ENCODE measurements at places on chromosomes 4 and X.

DNA sequence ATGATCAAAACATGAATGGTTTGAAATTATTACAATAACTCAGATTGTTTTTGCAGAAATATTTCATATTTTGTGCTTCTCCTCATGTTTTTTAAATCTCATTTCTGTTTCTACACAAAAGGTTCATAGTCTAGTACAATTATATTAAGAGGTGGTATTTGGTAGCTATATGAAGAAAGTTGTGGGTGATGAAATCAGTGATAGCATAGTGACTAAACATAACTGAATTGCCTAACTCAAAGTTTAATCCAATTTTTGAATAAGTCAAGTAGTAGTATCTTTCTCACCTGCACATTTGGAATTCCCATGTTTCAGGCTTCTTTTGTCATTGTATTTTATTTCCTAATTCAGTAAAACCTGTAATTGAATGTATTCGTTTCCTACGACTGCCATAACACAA lies 648.7 kb downstream of the GRID2 start:
- no peak for DNase-seq

DNA sequence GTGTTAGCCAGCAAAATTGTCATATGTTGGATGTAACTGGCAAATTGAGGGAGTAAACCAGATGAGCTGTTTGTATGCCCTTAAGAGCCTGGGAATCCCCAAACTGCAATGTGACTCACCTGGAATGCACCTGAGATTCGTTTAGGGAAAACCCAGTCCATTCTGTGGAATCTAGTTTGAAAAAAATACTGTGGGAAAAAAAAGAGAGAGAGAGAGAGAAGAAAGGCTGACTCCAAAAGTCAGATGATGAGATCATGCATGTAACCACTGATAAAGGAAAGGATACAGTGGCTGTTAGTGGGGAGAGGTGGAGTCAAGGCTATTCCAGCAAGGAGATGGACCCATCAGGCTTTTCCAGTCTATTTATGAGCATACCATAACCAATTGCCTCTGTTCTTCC lies 48.5 kb downstream of the SLC9A7 start:
- DNase-seq, result no peak

- peak; percentile 91 for DNase-seq
Measured at GRCh38 chr4:105146276-105147015, at the start of gene TET2. Gene TET2, plus strand, starts transcription at chr4:105146876. Its CDS starts 87,067 bp downstream, at chr4:105233943.

DNA sequence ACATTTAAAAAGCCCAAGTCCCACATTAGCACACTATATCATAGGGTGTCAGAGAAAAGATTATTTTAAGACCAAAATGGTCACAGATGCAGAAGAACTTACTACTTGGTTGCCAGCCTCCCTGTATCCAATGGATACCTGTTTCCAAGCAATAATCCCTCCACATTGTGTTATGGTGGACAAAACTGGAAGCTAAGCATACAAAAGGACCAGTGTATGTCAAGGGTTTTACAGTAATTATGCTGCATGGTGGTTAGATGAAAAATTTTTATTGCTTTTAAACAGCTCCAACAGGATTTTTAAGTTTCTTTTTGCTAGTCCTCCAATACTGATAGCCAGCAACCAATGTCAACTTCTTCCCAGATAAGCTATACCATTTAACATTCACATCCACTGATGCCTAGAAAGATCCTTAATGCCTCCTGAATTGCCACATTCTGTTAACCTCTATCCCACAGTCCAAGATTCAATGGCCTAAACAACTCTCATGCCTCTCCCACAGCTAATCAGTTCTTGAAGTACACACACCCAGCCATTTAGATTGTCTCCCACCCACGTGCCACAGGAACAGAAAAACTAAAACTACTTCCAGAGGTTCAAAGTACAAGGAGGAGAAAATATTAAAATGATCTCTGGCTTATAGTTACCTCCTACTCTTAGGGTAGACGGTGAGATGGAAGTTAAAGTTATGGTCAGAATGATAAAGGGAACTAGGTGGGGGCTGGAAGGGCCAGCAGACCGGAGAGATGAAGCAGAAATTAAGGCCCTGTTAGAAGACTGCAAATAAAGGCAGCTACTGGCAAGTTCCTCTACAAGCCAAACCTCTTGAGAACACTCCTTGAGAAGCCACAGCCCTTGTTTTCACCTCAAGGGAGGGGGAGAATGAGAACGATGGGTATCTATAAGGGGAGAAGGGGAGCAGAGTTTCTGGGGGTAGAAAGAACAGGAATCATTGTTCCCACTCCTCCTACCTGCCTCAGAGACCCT lies 5.5 kb downstream of the MED14 start:
- no peak for DNase-seq

- DNase-seq, result no peak
Measured at GRCh38 chr4:81577392-81577791, 105.7 kb upstream of the RASGEF1B start.

GRCh38 chr4:76830964-76831703 lies 66.8 kb downstream of the SOWAHB start:
- DNase-seq, result no peak

DNA sequence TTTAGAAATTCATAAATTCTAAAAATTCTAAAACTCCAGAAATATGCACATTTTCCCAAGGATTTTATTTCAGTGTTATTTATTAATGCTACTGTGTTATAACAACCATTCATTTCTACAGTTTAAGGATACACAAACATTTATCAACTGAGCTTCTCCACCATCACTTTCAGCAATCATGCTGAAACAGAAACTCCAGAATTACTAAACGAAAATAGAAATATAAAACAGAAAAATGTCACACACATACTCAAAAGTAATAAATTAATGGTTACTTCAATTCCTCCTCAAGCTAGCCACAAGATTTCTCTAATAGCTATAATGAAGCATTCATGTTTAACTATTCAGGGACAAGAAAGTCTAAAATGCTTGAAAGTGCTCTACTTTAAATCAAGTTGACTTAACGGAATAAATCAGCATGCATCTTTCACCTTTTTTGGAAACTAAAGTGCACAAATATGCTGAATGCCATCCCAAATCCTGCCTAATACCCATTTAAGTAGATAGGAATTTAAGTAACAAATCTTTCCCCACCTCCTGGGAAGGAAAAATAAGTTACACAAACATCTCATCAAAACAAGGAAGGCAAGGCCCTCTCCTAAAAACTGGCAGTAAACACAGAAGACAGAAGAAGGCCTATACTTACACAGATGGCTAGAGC lies 563 bp downstream of the FAM13A start:
- no peak for DNase-seq

DNA sequence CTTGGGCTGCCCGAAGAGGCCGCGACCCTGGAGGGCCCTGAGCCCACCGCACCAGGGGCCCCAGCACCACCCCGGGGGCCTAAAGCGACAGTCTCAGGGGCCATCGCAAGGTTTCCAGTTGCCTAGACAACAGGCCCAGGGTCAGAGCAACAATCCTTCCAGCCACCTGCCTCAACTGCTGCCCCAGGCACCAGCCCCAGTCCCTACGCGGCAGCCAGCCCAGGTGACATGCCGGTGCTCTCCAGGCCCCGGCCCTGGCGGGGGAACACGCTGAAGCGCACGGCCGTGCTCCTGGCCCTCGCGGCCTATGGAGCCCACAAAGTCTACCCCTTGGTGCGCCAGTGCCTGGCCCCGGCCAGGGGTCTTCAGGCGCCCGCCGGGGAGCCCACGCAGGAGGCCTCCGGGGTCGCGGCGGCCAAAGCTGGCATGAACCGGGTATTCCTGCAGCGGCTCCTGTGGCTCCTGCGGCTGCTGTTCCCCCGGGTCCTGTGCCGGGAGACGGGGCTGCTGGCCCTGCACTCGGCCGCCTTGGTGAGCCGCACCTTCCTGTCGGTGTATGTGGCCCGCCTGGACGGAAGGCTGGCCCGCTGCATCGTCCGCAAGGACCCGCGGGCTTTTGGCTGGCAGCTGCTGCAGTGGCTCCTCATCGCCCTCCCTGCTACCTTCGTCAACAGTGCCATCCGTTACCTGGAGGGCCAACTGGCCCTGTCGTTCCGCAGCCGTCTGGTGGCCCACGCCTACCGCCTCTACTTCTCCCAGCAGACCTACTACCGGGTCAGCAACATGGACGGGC lies 579 bp downstream of the ABCD1 start:
- no peak for DNase-seq

GRCh38 chrX:47746446-47746845 lies 87.5 kb upstream of the UXT start:
- no peak for DNase-seq

DNA sequence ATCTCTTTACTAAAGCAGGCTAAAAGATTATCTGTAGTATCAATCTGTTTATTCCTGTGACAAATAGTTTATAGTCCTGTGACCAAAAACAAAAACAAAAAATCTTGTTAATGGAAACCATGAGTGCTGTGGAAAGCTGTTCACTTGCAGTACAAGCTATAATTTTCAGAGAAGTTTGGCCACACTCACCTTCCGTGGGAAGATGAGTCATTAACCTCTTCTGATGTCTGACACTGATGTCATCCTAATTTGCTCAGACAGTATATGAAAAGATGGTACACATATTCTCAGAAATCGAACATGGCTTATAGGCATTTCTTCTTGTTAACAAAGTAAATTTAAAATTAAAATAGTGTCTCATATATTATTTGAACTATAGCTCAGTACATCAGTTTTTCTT lies 19.9 kb upstream of the ENPP6 start:
- no peak for DNase-seq

- DNase-seq, result no peak
Measured at GRCh38 chrX:155888139-155888538, 7.0 kb downstream of the VAMP7 start.

DNA sequence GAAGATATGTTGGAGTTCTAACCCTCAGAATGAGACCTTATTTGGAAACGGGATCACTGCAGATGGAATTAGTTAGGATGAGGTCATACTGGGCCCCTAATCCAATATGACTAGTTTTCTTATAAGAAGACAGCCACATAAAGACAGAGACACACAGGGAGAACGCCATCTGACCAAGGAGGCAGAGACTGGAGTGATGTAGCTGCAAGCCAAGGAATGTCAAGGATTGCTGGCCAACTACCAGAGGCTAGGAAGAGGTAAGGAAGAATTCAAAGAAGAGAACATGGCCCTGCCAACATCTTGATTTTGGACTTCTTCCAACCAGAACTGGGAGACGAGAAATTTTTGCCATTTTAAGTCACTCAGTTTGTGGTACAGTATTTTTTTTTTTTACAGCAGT lies 152.8 kb upstream of the DIPK2B start:
- no peak for DNase-seq

DNA sequence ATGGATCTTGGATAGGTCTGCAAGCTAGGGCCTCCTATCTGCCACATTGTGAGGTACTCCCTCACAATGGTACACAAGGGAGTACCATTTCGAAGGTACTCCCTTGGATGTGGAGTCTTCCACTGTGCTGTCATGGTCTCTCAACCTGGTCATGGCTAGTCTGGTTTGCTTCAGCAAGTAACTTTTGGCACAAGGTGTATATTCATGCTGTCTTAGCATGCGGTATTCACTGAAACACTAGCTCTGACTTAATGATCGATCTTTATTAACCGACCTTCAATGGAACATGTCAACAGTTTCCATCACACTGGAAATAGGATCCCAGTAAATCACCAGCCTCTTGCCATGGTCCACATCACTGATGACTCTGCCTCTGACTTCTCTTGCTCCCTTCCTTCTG lies 77.5 kb upstream of the HS3ST1 start:
- DNase-seq, result no peak

DNA sequence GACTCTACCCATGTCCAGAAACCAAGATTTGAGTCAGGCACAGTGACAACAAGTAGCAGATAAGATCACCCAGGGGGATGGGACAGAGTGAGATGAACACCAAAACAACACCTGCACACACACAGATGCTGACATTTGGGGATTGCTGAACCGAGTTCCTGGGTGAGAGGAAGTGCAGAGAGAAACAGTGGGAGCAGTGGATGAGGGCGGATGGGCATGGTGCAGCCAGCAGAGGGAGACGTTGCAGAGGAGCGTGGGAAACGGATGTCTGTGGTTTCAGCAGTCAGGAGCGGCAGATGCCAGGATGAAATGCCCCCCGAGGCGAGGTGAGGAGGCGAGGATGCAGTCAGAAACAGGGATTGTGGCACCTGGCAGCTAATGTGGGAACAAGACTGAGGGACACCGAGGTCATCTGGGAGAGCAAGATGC lies 78.6 kb upstream of the STS start:
- DNase-seq, result no peak

DNA sequence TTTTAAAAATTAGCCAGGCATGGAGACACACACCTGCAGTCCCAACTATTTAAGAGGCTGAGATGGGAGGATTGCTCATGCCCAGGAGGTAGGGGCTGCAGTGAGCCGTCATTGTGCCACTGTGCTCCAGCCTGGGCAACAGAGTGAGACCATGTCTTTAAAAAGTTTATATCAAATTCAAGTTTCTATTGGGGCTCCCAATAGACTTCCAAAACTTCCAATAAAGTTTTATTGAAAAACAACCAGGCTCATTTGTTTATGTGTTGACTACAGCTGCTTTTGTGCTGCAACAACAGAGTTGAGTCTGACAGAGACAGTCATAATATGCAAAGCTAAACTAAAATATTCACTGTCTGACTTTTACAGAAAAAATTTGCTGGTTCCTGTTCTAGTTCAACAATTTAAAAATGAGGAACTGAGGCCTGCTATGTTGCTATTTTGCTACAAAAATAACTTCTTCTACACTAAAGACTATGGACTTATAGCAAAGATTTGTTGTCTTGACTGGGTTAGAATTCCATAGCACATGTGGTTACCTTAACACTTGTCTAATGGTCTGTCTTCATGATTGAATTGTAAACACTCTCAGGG lies 63.3 kb upstream of the RELL1 start:
- no peak for DNase-seq

DNA sequence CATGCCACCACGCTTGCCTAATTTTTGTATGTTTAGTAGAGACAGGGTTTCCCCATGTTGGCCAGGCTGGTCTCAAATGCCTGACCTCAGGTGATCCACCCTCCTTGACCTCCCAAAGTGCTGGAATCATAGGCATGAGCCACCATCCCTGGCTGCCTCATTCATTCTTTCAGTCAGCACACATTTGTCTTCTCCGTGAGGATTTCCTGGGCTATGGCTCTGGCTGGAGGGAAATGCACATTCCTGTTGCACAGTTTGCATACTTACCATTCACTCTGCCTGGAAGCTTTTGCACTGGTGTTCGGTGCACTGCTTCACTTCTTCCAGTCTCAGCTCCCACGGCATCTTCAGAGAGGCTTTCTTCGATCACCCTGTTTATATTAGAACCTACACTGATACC lies 267.8 kb downstream of the STIM2 start:
- DNase-seq, result no peak

GRCh38 chr4:137032222-137032621 lies 500.1 kb downstream of the PCDH18 start:
- no peak for DNase-seq

- DNase-seq, result no peak
Measured at GRCh38 chr4:71132486-71132885, 139.0 kb downstream of the DCK start.

DNA sequence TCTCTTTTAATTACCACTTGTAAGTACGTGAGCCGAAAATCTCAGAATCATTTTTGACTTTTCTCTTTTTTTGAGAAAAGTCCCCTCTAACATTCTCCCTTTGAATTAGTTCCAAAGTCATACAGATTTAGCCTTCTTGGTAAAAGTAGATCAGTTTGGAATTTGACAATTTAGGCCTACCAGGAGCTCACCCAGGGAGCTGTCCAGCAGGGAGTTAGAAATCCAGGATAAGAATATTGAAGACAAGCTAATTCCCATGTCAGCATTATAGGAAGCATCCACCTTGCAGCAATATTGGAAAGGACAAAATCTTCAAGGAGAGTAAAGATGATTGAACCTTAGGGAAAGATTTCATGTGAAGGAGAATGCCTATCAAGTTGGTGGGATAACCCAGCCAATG lies 352.2 kb upstream of the CPEB2 start:
- no peak for DNase-seq

- no peak for DNase-seq
Measured at GRCh38 chr4:127448986-127449385, 183.8 kb upstream of the INTU start.

All from amygdala (tissue), 56 donors.